ENCODE measurements at places on chromosomes 13 and 19.

- DNase-seq = no peak
Measured at GRCh38 chr19:50843701-50844221, 10.4 kb upstream of the KLK15 start.

GRCh38 chr13:105406551-105406950 is 1128.9 kb downstream of the EFNB2 start:
- DNase-seq = no peak

- DNase-seq = no peak
Measured at GRCh38 chr13:90956031-90956430, 391.5 kb upstream of the MIR17HG start.

GRCh38 chr19:1058112-1058511 is 8.9 kb upstream of the ARHGAP45 start:
- no peak for DNase-seq

DNA sequence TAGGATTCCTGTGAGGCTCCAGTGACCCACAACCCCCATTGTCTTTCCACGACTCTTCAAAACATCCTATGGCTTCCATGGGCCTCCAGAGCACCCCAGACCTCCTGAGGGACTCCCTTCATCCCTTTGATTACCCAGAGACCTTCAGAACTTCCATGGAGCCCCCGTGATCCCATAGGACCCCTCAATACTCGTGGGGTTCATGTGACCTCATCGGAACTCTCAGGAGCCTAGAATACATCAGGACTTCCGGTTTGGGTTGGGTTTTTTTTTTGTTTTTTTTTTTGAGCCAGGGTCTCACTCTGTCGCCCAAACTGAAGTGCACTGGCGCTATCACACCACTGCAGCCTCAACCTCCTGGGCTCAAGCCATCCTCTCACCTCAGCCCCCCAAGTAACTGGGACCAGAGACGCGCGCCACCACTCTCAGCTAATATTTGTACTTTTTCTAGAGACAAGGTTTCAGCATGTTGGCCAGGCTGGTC is 774 bp downstream of the ALDH16A1 start:
- no peak for DNase-seq

All from retinal pigment epithelial cell (primary cell).